ENCODE measurements at places on chromosomes 2 and 18.

- no peak for DNase-seq
Observed at GRCh38 chr2:45003579-45004551, 5.4 kb downstream of the SIX2 start.

DNA sequence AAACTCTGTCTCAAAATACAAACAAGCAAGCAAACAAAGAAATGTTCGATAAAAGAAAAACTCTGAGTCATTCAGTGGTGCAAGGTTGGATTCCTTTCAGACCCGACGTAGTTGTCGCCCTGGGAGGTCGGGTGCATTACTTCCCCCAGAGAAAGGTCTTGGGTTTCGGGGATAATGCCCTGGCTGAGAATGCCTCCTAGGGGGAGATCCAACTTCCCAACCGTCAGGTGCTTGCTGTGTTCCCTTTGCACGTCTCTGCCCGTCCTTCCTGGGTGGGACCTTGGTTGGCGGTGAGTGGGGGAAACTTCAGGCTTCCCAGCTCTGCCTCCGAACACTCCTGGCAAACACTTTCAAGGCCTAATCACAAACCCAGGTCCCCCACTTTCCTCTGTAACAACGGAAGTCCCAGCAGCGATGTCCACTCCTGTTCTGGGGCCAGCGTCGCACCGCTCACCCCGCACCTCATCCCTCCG lies 609 bp downstream of the TPGS2 start:
- DNase-seq: no peak

- no peak for DNase-seq
Observed at GRCh38 chr2:70029814-70030409, 57.4 kb upstream of the PCBP1 start.

DNA sequence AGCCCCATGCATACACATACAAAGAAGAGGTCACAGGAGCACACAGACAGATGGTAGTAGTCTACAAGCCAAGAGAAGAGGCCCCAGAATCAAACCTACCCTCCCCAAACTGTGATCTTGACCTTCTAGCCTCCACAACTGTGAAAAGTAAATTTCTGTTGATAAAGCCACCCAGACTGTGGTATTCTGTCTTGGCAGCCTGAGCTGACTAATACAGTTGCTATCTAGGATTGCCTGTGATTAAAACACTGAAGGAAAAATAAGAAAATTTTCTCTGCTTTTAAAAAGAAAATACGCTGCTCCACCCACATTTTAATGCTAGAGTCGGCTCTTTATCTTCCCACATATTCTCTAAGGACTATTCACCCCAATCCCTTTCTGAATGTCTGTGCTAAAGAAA lies 143.7 kb upstream of the TMEM200C start:
- DNase-seq: no peak

- DNase-seq: no peak
Observed at GRCh38 chr2:64398516-64399129, 55.3 kb upstream of the LGALSL start.

DNA sequence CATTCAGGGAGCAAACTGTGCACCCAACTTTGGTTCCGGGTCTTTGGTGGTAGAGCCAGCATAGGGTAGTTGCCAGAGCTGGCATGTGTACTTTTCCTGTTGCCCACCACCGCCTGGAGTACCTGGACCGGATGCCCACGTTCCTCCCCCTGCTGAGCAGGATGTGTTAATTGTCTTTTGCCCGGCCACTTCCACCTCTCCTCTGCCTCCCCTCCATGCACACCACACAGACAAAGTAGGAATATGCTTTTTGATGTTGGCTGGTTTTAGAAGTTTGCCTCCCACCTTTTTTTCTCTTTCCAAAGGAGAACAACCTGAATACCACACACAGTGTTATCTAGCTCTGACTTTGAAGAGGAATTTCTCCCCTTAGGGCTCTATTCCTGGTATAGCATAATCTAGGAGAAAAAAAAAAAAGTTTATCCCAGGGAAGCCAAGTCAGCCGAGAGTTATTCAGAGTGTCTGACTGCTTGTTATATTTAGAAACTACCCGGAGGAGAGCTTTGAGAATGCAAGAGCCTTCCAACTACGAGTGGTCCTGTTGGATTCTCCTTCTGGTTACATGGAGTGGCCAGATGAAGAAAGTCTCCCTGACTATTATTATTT lies 111.9 kb downstream of the SETBP1 start:
- DNase-seq: no peak

GRCh38 chr2:155574941-155575340 lies 757.6 kb downstream of the NR4A2 start:
- no peak for DNase-seq

DNA sequence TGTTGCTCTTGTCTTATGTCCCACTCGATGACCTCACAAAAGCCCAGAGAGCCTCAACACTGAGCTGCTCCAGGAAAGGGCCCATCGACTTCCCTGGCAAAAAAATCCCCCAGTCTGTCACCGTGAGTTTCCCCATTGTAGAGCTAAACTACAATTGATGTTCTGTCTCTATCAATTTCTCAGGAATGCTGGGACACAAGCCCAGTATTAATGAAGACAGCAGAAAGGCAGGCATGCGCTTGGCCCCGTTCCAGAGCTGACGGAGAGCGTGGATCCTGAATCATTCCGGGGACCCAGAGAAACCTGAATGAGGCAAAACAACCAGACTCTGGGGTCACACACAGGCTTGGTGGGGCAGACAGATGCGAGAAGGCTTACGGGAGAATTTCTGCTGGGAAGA lies 146.9 kb downstream of the TTC32 start:
- DNase-seq: no peak

DNA sequence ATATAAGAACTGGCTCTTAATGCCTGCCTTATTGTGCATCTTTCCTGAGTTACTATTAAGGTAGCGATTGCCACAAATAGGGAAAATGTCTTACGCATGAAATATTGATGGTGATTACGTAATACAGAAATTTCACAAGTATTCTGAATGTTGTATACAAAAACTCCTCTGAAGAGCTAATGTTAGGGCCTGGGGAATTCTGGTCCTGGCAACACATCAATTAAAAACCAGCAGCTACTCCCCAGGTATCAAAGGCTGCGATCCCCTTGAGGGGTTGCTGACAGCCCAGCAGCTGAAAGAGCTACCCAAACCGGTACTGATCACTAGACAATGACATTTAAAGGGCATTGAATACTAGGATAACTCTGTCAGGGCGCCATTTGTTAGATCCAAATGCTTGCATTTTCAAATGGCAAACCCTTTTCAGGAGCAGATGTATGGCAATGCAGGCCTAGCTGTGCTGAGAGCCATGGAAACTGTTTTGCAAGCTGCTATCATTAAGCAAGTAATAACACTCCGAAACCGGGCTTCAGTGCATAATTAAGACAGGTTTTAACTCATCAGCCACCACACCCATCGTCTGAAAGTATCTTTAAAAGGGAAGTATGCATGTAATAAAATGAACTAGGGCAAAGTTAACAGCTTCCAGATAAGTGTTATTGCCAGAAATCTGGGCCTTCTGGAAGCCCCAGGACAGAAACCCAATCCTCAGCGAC lies 78.4 kb downstream of the CLHC1 start:
- DNase-seq: no peak

DNA sequence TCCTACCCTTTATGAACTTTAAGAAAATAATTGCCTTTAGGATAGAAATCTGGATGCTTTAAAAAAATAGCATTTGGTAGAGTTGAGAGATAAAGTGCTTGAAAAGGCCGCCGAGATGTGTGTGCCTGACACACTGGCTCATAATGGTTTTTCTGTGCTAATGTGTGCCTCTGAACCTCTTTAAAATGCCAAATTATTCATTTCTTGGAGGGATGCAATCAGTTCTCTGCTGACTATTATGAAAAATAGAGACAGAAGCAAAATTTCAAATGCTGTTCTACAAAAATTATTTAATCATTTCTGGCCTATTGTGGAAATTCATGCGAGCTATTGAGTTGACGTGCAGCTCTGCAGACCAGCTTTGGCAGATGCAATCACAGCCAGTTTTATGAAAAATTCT lies 18.0 kb upstream of the MBP start:
- DNase-seq: no peak

DNA sequence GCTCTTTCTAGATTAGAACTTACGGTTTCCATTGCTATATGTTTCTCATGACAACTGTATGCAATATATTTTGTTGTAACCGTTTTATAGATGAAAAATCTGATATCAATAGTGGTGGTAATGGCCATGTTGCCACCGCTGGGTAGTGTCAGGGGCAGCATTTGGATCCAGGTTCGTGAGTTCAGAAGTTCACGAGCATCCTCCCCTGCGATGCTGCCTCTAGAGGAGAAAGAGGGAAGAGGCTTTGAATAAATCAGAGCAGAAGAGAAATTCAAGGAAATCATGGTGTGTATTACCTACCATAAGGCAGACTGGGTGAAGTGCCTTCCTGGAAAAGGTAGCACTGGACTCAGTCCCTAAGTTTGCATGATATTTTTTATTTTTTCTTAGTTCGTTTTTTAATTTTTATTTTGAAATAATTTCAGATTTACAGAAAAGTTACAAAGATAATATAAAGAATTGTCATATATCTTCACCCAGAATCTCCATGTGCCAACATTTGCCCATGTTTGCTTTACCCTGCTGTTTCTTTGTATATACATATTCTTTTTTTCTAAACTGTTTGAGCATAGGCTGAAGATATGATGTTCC lies 3.3 kb upstream of the ZBTB7C start:
- DNase-seq: peak; percentile 37

GRCh38 chr18:24975496-24976372 lies 376.2 kb downstream of the ZNF521 start:
- DNase-seq: no peak

DNA sequence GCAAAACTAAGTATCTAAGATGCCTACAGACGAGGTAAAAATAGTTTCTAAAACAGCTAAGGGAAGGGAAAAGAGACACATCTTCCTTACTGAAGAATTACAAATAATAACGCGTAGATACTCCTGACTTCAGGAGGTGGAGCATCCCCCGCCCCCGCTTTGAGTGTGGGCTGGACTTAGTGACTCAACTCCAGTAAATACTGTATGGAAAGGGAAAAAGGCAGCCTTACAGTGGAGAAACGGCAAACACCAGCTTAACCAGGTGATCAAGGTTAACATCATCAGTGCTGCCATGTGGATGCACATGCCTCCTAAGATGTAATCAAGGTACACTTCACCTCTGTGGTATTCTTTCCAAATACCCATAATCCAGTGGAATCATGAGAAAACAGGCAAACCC lies 47.9 kb downstream of the HADHB start:
- DNase-seq: no peak

Measured in NCI-H774 (cell line).